NCI-H82 (cell line): ENCODE measurements at places on chromosomes 3 and 15.
A peak's percentile ranks its signal among the peaks of the same experiment; 100 is the strongest.

DNA sequence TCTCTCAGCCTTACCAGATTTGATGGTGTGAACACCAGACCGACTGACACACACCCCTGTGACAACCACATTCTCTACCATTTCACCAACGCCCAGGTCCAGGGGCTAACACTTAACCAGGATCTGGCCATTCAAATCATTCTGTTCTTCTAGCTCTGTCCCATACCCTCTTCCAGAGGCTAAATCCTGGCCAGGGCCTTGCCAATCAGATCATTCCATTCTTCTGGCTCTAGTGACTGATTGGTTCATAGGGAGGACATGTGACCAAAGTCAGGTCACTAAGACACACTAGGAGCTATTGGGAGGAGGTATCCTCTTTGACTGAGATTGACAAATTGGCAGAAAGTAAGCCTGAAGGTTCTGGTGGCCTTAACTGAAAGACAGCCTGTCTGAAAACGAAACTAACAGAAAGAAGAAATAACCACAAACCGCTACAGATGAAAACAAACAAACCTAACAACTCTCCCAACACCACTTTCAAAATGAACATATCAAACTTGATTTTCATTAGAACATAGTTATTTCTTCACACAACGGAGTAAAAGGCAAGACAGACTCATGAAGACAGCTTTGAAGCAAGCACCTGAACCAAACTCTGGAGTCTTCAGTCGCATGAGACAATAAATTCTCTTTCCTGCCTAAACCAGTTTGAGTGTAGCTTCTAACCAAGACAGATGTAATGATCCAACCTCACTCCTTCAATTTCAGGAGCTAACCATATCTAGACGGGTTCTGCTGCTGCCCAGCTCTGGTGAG lies 68.5 kb downstream of the TRANK1 start:
- no peak for DNase-seq

- no peak for DNase-seq
These were observed 100.2 kb upstream of the TLE3 start for GRCh38 chr15:70197945-70198361.

- no peak for DNase-seq
These were observed 54.6 kb upstream of the SSR3 start for GRCh38 chr3:156609546-156609945.

- no peak for DNase-seq
These were observed 128.4 kb upstream of the GMNC start for GRCh38 chr3:190990898-190991297.

DNA sequence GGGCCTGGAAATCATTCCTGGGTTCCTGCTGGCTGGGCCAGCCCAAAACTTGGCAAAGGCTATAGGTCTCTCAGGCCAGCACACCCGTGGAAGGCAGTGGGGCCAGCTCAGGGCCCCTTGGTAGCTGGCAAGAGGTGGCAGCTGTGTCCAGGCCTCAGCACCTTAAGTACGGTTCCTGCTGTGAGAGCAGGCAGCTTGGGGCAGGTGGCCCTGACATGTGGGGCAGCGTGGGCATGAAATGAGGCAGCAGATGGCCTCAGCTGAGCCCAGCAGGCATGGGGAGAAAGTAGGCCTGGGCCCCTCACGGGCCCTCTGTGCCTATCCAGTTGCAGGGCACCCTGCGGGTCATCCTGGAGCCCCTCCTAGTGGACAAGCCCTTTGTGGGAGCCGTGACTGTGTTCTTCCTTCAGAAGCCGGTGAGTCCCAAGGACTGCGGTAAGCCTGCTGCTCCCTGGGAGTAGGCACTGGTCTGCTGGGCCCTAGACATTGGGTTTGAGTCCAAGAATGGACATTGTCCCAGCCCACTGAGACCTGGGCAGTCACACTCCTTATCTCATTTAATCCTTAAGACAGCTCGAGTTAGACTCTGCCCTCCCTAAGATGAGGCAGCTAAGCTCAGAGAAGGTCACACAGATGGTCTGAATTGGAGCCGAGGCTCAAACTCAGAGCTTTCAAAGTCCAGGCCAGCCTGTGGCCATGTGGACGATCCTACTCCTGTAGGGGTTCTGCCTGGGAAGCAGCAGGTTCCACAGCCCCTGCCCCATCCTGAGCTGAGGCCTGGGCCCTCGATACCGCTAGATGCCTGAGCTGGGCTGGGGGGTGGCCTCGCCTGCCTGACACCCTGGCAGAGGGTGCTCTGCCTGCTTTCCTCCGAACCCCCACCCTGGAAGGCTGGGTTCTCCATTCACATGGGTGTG lies 25.5 kb downstream of the ESYT3 start:
- peak; percentile 39 for DNase-seq

- DNase-seq: no peak
These were observed 19.4 kb upstream of the ALDH1A3 start for GRCh38 chr15:100859970-100860828.

DNA sequence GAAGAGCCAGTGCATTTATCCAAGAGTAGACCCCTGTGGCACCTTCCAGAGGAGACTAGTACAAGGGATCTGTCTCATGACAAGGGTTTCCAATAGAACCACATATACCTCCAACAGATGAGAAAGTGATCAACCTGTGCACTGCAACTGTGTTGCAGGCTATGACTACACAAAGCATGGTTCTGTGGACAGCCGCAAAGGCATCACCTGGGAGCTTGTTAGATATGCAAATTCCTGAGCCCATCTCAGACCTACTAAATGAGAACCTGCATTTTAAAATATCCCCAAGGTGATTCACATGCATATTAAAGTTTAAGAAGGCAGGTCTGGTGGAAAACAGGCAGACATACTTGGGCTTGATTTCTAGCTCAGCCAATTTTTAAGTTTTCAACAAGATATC lies 368.7 kb downstream of the FOXP1 start:
- no peak for DNase-seq

GRCh38 chr3:55720614-55721013 lies 233.5 kb upstream of the WNT5A start:
- DNase-seq: peak; percentile 19

- peak; percentile 10 for DNase-seq
These were observed 749 bp downstream of the ITGA11 start for GRCh38 chr15:68431037-68431791.

- DNase-seq: peak; percentile 87
These were observed 32.4 kb upstream of the SACM1L start for GRCh38 chr3:45656575-45657363.

DNA sequence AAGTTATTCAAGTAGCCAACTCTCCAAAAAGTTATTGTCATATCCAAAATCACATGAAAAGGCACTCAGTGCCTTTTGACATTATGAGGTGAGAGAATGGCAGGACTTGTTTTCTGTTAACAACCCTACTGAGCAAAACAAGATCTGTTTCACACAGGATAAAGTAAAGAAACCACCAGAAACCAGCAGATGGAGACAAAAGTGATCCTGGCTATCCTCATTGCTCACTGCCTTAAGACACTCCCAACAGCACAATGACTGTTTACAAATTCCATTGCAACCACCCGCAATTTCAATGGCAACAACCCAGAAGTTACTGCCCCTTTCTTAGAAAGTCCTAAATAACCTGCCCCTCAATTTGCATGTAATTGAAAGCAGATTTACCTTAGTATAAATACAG lies 352.6 kb upstream of the NDN start:
- no peak for DNase-seq

DNA sequence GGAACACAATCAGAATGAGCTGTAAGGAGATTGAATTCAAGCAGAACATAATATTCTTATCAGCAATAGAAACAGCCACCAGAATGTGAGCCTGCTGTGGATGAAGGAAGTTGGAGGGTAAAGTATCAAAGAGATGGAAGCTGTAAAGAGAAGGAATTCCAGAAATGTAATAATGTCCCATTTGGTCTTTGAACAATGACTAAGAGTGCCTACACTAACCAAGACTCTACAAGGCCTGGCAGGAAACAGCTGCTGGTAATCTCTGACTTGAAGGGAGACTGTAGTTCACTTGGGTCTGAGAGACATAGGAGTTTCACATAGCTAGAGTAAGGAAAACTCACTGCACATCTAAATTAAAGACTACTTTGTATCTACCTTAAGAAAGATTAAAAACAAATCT lies 1176.0 kb upstream of the ALCAM start:
- no peak for DNase-seq

GRCh38 chr15:37137221-37137620 lies 36.9 kb upstream of the MEIS2 start:
- DNase-seq: no peak

GRCh38 chr15:90097475-90097874 lies 4.8 kb downstream of the IDH2 start:
- no peak for DNase-seq

DNA sequence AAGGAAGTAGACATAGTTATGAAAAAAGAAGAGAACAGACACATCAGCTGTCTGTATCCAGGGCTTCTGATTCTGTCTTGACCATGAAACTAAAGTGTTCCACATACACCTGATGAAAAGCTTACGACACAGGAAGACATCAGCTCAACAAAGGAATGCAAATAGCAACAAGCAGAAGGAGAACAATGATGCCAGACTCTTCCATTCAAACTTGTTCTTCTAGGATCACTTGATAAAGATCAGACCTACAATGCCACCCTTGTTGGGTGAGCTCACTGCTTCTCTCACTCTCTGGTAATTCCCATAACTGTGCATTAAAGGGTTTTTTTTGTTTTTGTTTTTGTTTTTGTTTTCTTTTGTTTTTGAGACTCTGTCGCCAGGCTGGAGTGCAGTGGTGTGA lies 49.7 kb downstream of the GATM start:
- DNase-seq: no peak

DNA sequence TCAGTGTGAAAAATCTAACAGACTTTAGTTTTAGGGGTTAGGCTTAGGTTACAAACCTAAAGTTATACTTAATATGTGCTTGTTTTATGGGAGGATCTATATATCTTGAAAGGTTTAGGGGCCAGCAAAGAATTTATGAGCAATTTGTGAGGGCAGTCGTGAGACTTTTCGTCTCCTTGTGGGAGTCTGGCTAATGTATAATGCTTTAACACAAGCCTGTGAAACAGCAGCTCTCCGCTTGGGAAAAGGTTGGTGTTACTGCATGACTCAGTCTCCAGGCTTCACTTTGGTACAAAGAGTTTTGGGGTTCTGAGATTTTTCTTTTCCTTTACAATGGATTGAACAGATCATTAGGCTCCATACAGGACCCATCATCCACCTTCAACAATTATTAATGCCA lies 79.0 kb upstream of the MFGE8 start:
- DNase-seq: no peak

GRCh38 chr3:4406746-4407568 lies 60.1 kb downstream of the SUMF1 start:
- DNase-seq: no peak
